NCI-H187 (cell line): ENCODE measurements at places on chromosomes 16 and 17.

DNA sequence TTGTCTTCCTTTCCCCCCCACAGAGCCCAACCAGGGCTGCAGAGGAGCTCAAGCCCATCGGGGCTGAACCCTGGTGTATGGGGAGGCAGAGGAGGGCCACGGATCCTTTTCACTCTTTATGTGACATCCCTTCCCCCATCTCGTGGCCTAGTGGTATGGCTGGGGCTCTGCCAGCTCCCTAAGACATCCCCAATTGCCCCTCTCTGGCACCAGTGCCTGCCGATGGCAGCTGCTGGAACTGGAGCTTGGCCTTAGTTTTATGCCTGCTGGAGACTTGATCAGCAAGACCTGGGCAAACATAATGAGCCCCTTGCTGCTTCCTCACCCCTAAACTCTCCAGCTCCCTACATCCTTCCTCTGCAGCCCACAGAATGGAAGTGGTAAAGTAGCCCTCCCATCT, 8.0 kb upstream of the TOP2A start:
- DNase-seq, result no peak

DNA sequence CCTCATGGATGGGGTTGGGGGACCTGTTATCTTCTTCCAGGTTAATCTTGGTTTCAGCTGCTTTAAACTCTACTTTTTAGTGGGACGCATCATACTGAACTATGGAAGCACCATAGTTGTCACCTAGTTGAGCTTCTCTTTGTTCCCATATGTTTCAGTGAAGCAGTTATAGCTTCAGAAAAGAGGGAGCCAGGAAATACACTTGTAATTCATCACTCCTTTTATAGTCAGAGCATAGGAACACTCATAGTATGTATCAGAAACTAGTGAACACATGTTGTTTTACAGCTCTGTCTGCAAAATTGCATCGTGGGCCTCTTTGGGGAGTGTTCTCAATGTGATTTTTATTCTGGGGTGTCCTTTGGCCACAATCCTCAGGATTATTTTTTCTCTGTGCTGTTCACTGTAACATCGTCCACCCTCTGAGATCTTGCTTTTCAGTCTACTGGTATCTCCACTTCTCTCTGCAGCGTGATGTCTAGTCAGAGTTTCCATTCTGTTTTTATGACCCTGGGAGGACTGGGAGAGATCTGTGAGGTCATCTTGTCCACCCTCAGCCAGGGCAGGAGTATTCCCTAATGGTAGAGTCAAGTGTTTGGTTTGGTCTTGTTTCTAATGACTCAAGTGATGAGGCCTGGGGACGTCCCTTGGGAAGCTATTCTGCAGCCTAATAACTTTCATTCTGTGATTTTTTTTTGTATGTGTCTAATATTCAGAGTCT, 585.4 kb downstream of the WWOX start:
- no peak for DNase-seq

- DNase-seq, result no peak
Measured at GRCh38 chr17:1518410-1518809, 2.0 kb upstream of the INPP5K start.

DNA sequence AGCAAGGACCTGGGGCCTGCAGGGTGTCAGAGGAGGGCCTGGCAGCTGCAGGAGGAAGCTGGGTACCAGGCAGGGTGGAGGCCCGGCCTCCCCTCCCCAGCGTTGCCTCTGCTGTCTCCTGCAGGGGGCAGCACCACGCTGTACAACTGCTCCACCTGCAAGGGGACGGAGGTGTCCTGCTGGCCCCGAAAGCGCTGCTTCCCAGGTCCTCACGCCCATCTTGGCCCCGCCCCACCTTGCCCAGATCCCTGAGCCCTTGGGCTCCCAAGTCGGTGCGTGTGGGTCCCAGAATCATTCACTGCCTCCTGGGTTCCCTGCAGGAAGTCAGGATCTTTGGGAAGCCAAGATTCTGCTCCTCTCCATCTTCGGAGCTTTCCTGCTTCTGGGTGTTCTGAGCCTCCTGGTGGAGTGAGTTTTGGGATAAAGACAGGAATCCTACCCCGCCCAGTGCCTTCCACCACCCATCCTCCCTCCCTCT, 1.2 kb downstream of the TMEM95 start:
- peak; percentile 38 for DNase-seq

GRCh38 chr17:10210151-10210574, 11.8 kb upstream of the GAS7 start:
- DNase-seq, result no peak

GRCh38 chr17:41416479-41416878, 7.9 kb downstream of the KRT37 start:
- DNase-seq, result no peak

DNA sequence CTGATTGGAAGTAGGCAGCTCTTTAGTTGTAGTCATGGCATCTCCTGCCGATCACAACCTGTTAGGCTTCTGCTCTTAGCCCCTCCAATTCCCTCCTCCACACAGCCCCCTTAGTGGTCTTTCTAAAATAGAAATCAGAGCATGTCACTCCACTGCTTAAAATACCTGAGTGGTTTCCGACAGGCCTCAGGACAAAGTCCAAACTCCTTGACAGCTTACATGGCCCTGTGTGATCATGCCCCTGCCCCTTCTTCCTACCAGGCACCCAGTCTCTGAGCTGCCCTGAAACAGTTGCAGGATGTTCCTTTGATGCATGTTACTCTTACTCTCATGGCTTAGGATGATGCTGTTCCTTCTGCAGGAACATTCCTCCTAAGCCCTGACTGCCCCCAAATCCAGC, 147.3 kb downstream of the AATF start:
- DNase-seq, result no peak

DNA sequence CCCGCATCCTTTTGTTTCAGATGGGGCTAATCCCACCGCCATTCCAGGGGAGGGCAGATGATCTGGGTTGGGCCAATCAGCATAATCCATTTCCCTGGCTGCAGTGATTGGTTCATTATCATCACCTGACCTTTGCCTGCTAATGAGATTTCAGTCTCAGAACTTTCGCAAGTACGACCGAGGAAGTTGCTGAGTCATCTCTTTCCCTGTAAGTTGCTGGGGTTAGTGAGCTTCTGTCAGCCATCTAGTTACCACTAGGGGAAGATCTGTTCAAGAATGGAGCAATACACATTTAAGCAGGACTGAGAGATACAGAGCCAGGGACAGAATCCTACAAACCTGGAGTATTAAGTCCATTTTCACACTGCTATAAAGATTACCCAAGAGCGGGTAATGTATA, 65.3 kb upstream of the NUDT7 start:
- DNase-seq, result no peak

- DNase-seq, result no peak
Measured at GRCh38 chr17:78818932-78819331, 21.7 kb downstream of the USP36 start.

GRCh38 chr16:4261557-4262172, 11.2 kb downstream of the TFAP4 start:
- DNase-seq, result no peak

- DNase-seq, result no peak
Measured at GRCh38 chr16:19073344-19073743, 5.9 kb downstream of the COQ7 start.

- no peak for DNase-seq
Measured at GRCh38 chr16:13961099-13961811, 41.3 kb downstream of the ERCC4 start.

DNA sequence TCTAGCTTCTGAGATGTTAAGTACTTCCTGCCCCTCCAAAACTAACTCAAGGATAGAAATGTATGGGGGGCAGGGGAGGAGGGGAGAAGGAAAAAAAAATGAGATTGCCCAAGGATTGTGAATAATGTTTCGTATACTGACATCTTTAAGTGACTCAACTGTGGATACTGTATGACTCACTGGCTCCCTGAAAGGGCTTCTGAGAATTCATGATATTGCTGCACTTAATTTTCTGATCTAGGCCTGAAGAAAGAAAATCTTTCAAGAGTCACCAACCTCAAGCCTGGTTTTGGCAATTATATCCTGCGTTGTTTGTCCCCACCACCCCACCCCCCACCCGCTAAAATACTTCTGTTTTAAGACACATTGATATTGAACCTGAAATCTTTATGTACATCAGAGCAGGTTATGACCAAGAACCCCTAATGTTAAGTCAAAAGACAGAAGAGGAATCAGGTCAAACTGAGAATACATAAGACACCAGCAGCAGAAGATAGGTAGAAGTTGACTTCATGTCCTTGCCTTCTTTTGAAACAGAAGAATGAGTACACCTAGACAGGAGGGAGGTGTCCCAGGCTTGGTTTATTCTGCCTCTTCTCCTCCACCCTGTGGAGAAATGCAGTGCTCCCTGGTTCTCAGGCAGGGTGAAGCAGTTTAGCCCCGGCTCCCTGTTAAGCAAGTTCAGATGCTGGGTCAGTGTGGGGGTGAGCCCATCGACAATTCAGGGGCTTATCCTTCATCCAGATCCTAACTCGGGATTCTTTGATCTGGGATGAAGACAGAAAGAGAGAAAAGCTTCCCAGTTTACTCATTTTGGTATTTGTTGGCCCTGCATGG, 3.3 kb upstream of the FBXL20 start:
- no peak for DNase-seq

DNA sequence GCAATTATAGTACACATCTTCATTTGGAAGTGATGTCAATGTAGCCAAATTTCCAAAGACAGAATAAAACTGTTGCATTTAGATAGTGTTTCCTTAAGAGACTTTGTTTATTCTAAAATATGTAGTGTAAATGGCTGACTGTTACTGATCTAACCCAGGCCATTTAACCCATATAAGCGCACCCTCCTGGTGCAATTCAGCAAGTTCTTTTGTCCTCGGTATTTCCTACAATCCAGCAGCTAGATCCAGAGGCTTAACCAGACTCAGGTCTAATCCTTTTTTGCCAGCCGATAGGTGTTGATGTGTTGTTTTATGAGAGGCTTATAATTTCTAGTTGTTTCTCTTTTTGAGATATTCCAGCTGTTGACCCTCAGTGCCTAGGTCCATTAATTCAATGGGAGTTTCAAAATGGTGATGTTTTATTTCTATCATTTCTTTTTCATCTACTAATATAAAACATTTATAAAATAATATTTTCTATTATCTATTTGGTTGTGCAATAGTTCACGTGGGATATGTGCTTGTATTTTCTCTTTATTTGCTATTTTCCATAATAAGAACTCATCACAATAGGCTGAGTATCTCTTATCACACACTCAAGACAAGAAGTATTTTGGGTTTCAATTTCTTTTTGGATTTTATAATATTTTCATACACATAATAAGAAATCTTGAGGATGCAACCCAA, 14.5 kb downstream of the ABCA9 start:
- no peak for DNase-seq

GRCh38 chr17:44082256-44082927, 11.9 kb downstream of the G6PC3 start:
- no peak for DNase-seq

- peak; percentile 16 for DNase-seq
Measured at GRCh38 chr17:61532826-61533225, 58.2 kb downstream of the NACA2 start.

DNA sequence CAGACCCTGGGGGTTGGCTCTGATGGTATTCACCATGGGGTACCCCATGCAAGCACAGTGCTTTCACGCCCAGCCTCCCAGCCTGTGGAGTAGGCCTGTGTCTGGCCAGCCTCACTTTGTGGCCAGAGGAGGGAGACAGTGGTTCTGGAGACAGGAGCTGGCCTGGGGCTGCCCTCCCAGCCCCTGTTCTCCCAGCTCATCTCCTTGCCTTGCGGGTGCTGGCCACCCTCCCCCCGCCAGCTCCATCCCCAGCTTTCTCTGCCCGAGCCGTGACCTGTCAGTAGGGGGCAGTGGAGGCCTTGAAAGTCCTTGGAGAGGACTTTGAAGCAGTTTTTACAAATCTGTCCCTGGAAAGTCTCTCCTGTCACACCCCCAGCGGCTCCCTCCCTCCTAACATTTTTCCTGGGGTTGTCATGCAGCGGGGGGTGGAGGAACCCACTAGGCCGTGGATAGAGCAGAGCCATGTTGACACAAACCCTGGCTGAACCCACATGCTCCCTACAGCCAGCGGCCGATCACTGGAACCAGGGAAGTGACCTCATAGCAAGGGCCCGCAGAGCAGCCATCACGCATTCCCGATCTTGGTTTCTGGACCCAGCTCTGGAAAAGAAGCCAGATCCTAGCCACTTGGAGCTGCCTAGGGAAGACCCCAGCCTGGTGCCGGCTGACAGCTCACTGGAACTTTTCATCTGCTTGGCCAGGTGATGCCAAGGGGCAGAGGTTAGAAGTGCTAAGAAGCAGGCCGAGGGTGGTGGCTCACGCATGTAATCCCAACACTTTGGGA, 289.4 kb downstream of the SEC14L1 start:
- DNase-seq, result no peak

GRCh38 chr17:27313301-27313700, 19.4 kb downstream of the WSB1 start:
- no peak for DNase-seq

DNA sequence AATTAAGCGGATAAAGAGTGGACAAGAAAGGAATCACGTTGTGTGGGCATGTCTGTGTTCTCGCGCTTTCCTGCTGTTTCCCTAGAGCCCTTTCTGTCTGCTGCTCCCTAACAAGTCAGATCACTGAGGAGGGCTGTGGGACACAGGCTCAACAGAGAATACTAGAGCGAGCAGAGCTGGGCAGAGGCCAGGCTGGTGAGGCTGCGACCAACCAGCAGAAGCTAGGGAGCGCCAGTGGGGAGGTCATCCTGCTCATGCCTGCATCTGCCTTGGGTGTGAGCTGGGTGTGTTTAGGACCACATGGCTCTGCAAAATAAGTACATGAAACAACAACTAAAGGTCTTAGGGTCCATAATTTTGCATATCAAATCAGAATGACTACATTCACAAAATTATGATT, 11.5 kb upstream of the FOXJ1 start:
- DNase-seq, result no peak

- no peak for DNase-seq
Measured at GRCh38 chr17:50240851-50241250, 33.4 kb upstream of the TMEM92 start.

GRCh38 chr16:10824111-10824893, 5.7 kb upstream of the TVP23A start:
- no peak for DNase-seq

DNA sequence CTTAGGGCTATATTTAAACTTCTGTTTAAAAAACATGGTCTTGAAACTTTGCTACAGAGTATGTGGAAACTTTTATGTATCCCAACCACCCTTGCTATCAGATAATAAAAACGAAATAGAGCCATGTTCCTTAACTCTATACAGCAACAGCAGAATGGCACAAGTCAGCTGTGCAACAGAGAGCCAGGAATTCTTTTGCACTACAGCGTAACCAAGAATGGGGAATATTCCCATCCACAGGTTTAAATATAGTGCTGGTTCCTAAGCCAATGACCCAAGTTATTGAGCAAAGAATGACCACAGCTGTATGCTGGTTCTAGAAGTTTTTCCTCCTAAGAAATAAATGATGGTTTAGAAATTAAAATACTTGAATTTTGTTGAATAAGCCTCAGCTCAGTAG, 33.1 kb downstream of the SETD6 start:
- no peak for DNase-seq

DNA sequence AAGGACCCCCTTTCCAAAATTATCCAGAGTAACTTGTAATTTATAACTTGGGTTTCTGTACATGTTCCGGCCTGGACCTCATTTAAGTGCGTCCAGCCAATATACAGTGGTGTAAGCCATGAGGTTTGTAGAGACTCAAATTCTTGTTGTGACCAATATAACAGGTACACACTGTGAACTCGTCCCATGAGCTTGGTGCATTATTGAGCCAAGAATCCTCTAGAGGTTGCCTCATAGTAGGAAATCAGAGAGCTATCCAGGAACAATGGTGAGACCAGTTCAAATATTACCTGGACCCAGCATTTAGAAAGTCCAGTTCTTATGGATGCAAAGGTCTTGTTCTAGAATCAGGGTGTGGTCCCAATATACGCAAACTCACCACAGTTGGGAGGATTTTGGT, 138.2 kb downstream of the NPIPB5 start:
- no peak for DNase-seq

GRCh38 chr17:8354236-8354635, 14.6 kb downstream of the ODF4 start:
- DNase-seq, result no peak
